ENCODE measurements at places on chromosomes 3 and 15.

GRCh38 chr15:73686781-73687256 lies 2.6 kb downstream of the CD276 start:
- no peak for DNase-seq

GRCh38 chr3:193418576-193419373 lies 40.2 kb upstream of the ATP13A5 start:
- DNase-seq = no peak

DNA sequence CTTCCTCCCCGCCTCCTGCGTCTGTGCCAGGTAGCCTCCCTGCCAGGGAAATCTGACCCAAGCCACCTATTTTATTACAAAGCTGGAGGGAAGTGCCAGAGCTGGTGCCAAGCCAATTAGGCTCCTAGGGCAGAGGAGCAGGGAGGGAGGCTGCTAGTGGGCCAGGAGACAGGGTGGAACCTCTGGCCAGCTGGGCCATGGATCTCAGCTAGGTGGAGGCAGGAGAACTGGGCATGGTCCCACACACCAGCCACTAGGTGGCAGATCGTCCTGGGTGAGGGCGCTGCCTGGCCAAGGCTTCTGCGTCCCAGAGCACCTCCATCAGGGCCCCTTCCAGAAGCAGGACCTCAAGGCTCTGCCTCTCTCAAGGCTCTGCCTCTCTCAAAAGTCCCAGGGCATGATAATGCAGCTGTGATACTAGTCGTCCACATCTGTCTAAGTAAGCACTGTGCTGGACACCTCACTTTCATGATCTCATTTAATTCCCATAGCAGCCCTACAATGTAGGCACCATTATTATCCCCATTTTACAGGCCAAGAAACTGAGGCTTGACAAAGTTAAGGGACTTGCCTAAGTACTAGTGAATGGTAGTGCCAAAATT lies 4.5 kb upstream of the RFT1 start:
- peak; percentile 69 for DNase-seq

DNA sequence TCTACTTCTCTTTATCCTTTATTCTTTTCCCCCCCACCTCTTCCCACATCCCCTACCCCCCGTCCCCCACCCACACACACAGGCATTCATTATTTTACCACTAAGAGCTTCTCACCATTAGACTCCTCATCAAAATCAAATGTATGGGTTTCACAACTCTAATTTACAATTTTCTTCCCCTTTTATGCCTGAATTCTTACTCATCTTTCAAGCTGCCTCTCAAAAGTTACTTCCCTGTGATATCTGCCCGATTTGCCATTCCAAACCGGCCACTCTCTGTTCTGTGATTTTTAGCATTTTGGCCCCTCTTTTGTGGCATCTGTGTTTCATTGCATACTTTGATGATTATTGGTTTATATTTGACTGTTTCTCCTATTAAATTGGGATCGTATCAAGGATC lies 42.2 kb downstream of the SLC9A9 start:
- no peak for DNase-seq

DNA sequence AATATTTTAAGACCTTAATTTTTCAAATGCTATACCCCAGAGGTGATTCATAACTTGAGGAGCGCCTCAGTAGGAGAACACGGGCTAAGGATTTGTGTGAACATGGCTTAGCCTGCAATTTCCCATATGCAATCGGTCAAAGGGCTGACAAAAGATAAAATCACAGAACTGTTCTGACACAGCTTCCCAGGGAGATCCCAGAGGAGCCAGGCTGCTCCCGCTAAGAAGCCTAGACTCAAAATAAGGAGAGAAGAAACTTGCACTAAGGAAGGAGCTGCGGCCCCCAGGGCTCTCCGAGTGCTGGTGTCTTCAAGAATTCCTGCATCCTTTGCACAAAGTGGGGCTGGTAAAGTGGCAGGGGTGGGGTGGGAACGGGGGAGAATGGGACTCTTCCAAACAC lies 106.3 kb upstream of the DLG1 start:
- DNase-seq = no peak

GRCh38 chr3:71636482-71636881 lies 53.0 kb upstream of the FOXP1 start:
- no peak for DNase-seq

DNA sequence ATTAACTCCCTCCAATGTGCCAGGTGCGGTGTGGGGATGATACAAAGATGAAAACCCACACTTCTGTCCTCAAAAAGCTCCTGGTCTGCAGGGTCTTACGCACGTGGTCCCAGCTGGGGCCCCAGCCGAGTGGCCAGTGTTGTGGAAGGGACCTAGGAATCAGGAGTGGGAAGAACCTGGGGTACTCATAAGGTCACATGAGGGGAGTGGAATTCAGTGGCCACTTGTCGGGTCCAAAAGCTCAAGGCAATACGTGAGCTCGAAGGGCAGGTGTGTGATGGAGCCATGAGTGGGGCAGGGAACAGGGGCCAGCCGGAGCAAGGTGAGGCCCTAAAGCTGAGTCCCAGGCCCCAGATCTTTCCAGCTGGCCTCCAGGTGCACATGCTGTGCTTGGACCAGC lies 260.0 kb upstream of the LYSMD4 start:
- DNase-seq = no peak

DNA sequence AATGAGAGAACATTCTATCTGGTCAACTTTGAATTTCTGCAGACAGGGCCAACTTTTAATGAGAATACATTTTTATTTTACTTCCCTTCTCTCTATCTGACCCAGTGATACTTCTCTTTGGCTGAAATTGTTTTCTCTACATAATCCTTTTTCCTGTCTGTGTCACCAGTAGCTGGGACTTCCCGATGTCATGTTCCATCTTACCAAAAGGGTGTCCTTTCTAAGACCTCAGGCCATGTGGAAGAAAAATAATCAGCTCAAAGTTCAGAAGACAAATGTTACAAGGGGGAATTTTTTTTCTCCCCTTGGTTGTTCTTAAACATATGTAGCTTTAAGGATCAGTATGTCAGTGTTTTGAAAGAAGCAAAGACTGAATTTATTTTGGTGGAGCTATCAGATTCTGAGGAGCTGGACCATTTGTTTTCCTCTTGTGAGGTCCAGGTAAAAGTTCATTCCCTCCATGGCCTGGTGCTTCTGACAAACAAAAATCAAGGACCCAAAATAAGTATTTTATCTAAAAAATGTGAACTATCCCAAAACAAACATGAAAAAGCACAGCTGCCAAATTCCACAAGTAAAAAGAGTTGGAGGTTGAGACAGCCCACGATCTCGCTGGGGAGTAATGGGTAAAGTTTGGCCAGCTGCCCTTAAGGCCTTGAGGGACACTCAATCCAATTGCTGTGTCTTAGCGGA lies 859.4 kb upstream of the NR2F2 start:
- DNase-seq = no peak

DNA sequence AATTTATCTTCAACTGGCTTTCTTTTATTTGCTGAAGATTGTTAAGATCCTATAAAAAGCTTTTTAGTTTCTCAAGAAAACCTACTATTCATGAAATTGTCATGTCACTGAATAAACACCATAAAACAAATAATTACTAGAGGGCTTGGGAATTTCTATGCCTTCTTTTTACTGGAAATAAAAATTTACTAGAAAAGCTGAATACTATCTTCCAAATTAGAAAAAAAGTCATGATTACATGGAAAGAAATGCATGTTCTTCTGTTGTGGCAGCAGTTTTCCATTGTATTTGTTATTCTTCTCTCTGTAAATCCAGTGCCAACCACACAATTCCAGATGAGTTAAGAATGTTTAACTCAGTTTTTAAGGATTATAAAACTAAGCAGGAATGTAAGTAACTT lies 153.8 kb downstream of the RAP2B start:
- no peak for DNase-seq

GRCh38 chr3:52262447-52262846 lies 16.0 kb downstream of the WDR82 start:
- no peak for DNase-seq

DNA sequence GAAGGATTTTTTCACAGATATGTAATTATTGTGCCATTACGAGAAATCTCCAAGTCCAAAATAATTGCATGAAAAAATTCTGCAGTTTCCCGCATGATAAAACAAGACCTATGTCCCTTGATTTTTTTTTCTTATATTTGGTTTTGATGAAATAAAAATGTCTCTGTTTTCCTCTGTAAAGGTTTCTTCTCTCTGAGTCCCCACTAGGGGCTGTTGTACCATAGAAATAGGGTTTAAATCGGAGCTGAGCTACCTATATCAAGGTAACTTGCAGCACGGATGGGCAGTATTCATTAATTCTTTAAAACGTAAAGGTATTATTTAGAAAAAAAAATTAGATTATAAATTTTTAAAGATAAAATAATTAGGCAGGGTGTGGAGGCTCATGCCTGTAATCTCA lies 66.6 kb upstream of the IGF1R start:
- DNase-seq = no peak

DNA sequence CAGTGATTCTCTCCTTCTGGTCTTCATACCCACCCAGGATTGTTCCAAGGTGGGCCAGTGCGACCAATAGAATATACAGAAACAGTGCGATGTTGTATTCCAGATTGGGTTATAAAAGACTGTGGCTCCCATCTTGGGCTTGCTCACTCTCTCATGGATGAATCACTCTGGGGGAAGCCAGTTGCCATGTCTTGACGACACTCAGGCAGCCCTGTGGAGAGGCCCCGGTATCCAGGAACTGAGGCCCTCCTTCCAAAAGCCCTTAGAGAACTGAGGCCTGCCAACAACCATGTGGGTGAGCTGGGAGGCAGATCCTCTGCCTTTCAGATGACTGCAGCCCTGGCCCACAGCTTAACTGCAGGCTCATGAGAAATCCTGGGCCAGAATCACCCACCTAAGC lies 57.2 kb downstream of the SH3GL3 start:
- DNase-seq = no peak

DNA sequence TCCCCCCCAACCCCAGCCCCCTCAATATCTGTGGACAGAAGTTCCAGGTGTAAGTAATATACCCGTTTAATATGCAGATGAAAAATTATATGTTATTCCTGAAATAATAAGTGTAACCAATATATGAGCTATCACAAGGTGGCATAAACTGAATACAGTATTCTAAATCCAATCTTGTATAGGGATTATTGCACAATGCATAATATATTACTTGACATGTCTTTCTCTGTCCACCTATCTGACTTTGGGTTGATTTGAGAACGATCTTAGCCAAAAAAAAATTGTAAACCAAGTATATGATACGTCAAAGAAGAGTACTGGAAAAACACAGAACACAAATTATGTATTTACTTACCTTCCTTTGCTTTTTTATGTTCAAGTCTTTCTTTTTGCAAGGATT lies 47.8 kb downstream of the GOLIM4 start:
- no peak for DNase-seq

DNA sequence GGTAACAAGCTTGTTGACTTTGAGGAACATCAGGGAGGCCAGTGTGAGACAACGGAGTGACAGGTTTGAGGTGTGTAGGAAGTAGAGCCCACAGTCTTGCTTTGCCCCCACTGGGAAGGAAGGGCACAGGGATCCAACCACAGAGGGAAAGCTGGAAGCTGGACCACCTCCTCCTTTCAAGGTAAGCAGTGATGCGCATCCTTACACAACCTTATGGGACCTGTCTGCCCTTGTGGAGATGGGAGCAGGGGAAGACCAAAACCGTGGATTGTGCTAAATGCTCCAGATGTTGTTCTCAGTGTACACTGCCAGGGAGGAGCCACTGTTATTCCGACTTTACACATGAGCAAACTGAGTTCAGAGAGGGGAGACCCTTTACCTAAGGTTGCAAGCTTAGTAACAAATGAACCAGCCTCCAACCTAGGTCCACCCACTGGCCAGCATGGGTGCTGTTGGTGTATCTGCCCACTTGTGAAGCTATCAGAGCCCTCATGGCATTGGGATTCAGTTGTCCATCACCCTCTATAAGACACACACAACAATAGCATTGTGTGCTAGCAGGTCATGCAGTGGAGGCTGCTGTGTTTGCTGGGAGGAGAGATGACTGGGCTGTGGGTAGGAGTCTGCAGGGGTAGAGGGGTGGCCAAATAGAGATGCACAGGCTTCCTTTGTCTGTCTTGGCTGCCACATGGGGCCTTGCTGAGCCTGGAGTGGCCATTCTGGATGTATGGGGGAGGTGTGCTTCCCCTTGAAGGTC lies 586 bp upstream of the LSMEM2 start:
- DNase-seq = no peak

DNA sequence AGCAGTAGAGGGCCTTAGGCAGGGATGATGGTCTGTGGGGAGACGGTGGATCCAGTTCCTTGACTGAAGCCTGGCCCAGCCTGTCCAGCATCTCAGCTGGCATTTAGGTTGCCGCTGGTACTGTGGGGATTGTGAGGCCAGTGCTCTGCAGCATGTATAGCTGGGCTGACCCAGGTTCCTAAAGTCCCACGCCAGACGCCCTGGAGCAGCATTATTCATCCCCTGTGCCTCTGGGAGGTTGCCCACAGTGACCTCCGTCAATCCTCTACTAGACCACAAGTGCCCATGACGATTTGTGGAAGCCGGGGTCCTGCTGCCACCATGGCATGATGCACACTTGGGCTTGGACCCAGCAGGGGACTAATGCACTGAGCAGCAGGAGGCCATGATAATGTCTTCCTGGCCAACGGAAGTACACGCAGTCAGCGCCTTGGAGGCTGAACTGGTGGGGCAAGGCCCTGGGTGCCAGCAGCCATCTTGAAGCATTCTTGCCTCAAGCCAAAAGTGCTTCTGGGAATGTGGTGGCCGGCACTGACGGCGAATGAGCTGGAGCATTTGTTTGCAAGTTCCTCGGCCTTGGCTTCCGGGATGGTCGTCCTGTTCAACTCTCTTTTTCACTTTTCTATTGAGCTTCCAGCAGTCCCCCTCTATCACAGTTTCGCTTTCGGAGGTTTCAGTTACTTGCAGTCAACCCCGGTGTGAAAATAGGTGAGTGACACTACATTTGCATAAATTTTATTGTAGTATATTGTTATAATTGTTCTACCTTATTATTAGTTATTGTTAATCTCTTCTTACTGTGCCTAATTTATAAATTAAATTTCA lies 949.4 kb downstream of the ROBO1 start:
- DNase-seq = no peak

DNA sequence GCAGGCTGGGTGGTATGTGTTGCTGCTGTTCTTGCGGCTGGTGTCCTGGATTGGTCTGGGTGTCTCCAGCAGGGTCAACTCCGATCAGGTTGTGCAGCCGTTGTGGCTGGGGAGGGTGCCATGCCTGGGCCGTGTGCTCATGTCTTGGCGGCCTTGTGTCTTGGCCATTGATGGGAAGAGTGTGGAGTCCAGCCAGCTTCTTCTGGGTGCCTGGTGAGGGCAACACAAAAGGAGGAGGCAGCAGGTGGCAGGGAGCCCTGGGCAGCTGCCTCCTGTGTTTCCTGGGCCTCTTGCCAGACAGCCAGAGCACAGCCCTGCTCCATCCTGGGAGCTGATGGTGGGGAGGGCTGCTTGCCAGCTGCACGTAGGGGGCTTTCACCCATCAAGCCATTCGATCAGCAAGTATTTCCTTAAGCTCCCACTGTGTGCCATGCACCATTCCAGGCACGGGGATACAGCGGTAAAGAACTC lies 4.3 kb downstream of the CHAC1 start:
- no peak for DNase-seq

DNA sequence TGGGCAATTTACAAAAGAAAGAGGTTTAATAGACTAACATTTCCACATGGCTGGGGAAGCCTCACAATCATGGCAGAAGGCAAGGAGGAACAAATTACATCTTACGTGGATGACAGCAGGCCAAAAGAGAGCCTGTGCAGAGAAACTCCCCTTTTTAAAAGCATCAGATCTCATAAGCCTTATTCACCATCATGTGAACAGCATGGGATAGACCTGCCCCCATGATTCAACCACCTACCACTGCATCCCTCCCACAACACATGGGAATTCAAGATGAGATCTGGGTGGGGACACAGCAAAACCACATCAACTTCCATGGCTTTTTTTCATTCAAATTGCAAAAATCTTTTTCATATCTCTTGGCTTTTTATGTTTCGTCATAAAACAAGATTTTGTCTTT lies 67.6 kb upstream of the GADL1 start:
- DNase-seq = no peak

All from CD4-positive, alpha-beta T cell treated with Interferon gamma for 1 hour (primary cell).